ENCODE measurements at places on chromosomes 11 and 22.

DNA sequence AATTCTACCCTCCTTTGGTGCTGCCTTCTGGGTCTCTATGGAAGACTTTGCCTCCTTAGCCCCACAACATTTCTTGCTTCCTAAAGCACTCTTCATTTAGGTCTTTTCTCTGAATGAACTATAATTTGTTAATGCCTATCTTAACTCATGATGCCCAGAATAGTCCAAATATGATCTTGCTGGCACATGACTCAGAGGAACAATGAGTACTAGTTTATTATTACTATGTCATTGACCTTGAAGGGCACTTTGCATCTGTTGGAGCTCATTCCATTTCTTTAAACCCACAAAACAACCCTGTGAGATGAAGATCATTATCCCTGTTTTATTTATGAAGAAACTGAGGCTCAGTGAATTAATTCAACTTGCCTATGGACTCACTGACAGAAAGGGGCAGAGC, 320.2 kb upstream of the PLET1 start:
- DNase-seq, result no peak

DNA sequence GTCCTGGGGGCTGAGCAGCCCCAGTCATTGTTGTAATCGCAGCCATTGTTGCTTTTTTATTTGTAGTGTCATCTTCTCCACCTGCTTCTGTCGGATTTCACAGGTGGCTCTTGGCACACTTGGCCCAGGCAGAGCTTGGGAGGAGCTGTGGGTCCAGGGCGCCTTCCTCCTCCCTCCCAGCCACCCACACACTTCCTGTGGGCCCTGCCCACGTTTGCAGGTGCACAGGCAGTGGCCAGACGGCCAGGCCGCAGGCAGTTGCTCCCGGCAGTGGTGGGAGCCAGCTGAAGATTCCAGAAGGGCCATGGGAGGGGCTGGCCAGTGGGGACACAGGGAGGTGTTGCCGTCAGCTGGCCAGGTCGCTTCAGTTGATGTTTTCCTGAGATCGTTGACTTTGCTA, 1191.9 kb downstream of the BRD1 start:
- DNase-seq, result no peak

DNA sequence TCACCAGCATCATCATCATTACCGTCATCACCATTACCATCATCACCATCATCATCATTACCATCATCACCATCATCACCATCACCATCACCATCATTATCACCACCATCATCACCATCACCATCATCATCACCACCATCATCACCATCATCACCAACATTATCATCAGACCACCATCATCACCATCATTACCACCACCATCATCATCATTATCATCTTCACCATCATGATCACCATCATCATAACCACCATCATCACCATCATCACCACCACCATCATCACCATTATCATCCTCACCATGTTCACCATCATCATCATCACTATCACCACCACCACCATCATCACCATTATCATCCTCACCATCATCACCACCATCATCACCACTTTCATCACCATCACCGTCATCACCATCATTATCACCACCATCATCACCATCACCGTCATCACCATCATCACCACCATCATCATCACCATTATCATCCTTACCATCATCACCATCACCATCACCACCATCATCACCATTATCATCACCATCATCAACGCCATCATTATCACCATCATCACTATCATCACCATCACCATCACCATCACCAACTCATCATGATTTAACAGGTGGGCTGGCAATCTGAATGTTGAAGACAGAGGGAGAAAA, 2.4 kb upstream of the MYEOV start:
- DNase-seq, result no peak

DNA sequence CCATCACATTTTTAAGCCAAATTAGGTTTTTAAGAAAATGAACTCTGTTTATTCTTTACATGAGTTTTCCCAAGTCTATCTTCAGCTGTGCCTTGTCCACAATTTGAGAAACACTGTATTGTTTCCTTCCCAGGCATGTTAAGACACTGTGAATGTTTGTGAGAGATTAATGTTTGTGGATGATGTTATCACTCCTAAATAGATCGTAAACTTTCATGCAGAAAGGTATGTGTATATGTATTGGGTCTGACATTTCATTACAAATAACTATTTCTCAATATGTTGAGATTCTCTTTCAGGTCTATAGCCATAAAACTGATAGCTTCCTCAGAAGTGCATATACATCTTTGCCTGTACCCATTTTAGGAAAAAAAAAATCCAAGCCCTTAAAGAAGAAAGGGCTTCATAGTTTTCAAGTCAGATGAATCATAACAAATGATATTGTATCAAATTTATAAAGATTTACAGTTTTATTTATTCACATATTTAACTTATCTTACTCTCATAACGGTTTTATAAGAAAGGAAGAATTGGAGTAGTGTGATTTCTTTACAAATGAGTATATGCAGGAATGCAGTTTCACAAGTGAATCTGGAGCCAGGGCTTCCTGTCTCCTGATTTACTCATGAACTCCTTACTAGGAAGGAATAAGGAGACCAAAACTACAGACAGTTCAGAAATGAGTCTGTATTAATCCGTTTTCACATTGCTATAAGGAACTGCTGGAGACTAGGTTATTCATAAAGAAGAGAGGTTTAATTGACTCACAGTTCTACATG, 11.2 kb downstream of the OR8D1 start:
- DNase-seq, result no peak

- no peak for DNase-seq
Measured at GRCh38 chr11:63683133-63683991, 2.1 kb downstream of the RTN3 start.

DNA sequence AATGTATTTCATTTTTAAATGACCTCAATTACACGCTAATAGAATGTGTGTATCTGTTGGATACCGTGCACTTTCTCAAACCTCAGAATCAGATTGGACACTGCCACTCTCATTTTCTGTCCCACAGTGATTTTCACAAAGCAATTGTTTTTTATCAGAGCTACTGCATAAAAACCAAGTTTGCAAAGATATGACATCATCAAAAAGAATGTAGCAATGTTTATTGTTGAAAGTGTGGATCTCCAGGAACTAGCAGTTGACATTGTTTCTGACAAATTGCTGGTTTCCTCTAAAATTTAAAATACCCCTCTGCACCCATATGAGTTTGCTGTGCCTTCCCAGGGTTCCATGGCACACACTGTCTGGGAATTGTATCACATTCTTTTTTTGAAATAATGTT, 362.7 kb upstream of the DDI1 start:
- no peak for DNase-seq

DNA sequence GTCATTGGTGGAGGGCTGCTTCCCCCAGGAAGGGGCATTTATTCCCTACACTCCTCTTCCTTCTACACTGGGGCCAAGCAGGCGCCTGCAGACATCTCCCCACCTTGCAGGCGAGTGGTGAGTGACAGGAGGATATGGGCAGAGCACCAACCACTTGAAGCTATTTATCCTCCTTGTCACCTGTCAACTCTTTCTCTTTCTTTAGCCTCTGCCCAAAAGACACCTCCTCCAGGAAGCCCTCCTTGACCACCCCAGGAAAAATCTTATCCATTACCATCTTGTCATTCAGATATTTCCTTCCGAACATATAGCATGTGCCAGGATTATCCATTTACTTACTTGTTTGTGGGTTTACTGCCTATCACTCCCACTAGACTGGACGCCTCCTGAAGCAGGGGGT, 362.4 kb downstream of the MN1 start:
- no peak for DNase-seq

DNA sequence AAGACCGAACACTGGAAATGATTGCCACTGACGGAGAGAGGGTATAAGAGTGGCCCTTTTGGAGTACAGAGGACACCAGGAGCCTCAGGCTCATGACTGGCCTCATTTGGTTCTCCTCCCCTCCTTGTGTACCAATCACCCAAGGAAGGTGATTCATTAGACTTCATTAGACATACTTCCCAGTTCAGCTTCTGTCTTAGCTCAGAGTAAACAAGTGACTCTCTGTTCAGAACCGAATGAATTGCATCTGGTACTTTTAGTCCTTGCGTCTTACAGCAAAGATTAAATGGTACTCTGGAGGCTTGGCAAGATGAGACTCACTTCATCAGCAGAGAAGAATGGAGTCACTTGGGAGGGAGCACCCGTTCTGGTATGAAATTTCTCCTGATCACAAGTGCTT, 75.2 kb downstream of the ZNRF3 start:
- no peak for DNase-seq

DNA sequence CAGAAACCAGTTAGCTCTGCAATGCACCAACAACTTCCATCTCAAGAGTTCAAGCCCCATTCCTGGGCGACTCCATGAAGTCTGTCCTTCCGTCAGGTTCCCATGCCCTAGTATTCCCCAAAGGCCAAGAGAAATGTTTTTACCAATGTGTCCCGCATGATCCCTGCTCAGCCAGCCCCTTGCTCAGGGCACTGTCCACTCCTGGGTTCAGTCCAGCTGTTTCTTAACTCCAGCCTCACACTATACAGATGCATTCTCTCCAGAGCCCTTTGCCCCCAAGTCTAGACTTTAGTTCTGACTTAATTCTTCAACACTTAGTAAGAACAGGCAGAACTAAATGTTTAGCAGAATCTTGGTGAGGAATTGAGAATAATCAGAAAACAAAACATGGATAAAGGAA, 497.5 kb downstream of the SOX6 start:
- DNase-seq, result no peak

GRCh38 chr11:3992964-3993363, 101.6 kb upstream of the RRM1 start:
- no peak for DNase-seq

DNA sequence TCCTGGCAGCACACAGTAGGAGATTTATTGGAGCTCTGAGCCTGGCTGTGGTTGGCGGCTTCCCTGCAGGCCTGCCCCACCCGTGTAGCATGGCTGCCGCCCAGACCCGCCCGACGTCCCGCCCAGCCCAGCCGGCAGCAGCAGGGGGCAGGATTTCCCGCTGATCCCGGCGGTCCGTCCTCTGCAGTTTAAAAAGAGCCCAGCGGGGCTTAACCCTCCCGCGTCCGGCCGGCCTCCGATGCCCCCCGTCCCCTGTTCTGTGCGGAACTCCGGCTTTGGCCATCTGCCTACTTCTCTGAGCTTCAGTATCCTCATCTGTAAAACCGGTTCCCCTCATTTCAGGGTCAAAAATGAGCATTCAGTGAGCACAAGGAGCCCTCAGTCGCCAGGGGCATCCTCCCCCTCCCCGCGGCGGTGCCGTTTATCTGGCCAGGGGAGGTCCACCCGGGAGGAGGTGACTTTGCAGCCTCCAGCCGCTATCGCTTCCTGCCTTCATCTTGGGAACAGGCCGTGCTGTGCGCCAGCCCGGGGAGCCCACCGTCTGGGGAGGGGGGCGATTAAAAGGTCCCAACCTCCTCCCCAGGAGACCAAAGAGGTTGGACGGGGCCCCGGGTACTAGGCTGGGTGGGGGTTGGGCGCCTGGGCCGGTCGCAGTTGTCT, at the start of gene GAS2L1:
Gene GAS2L1, plus strand, starts transcription at position 476 of the 660 bp plus-strand sequence. CDS start 1,456 bp downstream, outside the sequence.
- DNase-seq, result no peak

GRCh38 chr22:43343670-43344519, 723 bp upstream of the SCUBE1 start:
- DNase-seq, result no peak

GRCh38 chr11:108718466-108718865, 53.6 kb downstream of the DDX10 start:
- no peak for DNase-seq

Measured in NK-92 treated with Interleukin-12 subunit alpha and Interleukin-12 subunit beta, amount 100 ng/mL, for 24 hours (cell line).